ENCODE measurements at places on chromosomes 12 and 14.

- no peak for DNase-seq
Observed at GRCh38 chr12:48932878-48933277, 7.6 kb upstream of the FKBP11 start.

- DNase-seq, result no peak
Observed at GRCh38 chr12:65925626-65926025, 101.3 kb downstream of the HMGA2 start.

- no peak for DNase-seq
Observed at GRCh38 chr12:27999970-28000369, 27.4 kb upstream of the PTHLH start.

DNA sequence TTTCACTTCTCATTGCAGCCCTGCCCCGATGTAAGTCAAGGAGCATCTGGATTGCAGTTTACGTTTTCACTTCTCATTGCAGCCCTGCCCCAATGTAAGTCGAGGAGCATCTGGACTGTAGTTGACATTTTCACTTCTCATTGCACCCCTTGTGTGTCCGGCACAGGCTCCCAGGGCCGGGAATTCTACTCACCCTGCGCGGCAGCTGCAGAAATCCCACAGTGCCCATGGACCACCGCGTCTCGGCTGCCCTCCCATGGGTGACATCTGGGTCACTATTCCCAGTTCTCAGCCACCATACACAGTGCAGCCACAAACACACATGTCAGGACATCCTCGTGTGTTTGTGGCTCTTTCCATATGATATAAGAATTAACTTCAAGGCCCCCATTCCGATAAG lies 378.5 kb downstream of the ADGRD1 start:
- no peak for DNase-seq

DNA sequence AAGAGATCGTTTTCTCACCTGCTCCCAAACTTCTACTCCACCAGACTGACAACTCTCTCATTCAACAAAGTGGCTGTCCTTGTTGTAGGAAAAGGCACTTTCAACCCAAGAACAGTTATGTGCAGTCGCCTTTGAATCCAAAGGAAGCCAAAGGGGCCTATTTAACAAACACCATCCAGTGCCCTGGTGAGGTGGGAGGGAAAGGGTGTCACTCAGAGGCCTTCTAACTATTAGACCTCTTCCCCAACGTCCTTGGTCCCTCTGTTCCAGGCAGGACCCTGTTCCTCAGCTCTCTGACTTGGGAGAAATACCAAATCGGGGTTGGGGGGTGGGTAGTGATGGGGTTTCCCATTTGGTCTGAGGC lies 3.2 kb downstream of the SIX4 start:
- no peak for DNase-seq

DNA sequence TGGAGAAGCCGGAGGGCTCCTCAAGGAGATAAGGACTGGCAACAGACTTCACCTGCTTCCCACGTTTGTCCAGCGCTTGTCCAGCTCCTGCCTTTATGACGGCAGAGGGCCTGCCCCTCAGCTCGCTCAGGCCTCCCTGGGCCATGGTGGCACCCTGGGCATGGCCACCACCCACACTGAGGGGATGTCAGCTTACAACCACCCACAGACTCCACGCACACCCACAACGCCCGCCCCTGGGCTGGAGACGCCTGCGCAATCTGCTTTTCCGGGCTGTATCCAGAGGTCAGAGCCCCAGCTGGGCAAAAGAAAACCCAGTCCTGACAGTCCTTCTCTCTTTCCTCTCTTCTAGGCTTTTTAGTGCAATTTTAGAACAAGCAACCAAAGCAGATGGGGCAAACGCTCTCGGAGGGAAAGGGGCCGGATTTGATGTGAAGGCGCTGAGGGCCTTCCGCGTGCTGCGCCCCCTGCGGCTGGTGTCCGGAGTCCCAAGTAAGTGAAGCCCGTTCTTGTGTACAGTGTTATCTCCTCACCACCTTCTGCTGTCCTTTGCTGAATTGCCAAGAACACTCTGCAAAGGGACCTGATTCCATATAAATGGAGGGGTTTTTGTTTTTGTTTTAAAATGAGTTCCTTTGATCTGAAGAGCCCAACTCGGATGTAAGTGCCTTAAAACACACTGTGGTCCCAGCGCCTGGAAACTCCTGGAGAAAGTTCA lies 337.4 kb upstream of the FKBP4 start:
- no peak for DNase-seq

GRCh38 chr14:81837304-81837703 lies 303.7 kb upstream of the SEL1L start:
- DNase-seq, result no peak

GRCh38 chr14:67962215-67962644 lies 142.7 kb downstream of the RAD51B start:
- DNase-seq, result no peak

DNA sequence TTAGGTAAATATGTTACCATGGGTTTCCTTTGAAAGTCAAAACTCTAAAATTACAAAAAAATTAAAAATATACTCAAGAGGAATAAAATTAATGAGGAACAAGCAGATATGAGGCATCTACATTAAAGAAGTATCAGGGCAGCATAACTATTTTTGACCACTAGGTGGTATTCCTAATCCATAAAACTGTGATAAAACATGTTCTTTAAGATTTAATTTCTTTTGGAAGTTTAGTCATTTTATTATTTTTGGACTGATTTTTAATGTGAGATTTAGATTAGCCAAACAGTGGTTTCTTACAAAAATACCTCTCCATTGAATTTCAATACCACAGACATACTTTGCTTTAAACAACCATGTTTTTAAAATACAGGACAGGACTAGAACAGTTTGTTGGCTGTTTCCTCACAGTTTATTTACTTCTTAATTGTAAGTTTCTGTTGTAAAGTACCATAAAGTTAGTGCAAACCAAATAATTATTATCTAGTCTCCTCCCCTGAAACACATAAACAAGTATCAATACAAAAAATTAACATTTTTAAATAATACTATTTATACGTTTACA lies 49.8 kb downstream of the NTS start:
- DNase-seq, result no peak

- no peak for DNase-seq
Observed at GRCh38 chr14:49106741-49107667, 479.2 kb downstream of the RPS29 start.

- DNase-seq, result no peak
Observed at GRCh38 chr12:51726161-51726560, 122.4 kb downstream of the FIGNL2 start.

GRCh38 chr14:105588236-105588860 lies 62.0 kb downstream of the TMEM121 start:
- no peak for DNase-seq

DNA sequence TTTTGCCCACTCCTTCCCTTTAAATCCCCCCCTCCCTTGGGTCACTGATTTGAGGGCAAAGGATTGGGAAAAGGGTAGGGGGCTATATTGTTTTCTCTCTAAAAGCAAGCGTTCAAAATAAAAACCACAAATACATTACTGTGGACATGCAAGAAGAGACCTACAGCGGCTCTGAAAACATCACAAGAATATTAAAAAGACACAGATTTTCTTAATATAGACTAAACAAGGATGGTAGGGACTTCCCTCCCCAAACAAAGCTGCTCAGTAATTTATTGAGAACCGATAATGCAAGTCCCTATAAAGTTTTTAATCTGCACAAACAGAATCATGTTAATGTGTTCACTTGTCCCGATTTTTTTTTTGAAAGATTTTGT lies 12.9 kb downstream of the TBX3 start:
- no peak for DNase-seq

DNA sequence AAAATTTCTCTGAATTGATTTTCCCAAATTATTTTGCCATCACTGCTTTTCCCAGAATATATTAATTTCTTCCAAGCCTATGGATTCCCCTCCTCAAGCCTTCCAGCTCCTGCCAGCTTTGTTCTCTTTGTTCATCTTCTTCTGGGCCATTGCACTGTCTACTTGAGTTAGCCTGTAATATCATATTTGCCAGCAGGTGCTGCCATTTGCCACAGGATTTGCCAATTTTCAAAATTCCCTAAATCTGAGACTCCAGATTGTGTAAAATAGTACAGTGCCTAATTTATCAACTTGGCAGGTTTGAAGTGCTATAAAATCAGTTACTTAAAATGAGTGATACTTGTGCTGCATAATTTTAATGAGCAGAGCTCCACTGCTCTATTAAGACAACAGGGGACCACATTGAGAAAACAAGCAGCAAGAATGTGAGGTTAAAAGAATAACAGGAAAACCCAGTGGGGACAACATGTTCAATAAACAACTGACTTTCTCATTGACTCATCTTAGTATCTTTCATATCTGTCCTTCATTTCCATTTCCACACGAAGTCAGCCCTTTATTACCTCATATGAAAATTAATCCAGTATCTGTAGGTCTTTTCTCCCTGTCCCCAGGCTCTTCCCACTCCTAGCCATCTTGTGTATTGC lies 84.6 kb upstream of the CCDC196 start:
- DNase-seq, result no peak

DNA sequence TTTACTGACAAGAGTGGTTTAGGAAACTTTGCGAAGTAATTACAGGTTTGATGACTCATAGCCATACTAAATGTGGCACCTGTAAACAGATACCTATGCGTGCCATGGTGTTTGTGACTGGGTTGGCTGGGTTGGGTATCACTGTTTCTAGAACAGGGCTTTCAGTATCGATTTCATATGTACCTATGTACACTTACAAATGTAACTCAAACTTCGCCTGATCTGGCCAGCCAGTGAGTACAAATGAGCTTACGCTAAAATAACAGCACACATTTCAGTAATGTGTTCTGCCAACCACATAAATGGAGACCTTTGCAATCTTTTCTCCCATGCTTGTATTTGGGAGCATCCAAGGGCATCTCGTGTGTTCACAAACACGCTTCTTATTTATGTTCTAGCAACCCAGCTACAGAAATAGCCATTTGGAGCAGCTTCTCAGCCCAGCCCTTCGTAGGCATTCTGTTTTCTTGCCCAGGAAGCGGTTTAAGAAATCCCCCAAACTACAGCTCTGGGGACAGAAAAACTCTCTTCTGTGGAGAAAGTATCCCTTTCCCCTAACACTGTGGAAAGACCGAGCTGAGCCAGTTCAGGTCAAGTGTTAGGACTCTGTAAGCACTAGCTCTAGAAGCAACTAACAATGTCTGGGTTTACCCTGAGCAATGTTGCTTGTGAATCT lies 42.3 kb upstream of the MDM1 start:
- DNase-seq, result no peak

All from activated naive CD4-positive, alpha-beta T cell (primary cell).